ENCODE measurements at places on chromosomes 1 and 21.
A peak's percentile ranks its signal among the peaks of the same experiment; 100 is the strongest.

DNA sequence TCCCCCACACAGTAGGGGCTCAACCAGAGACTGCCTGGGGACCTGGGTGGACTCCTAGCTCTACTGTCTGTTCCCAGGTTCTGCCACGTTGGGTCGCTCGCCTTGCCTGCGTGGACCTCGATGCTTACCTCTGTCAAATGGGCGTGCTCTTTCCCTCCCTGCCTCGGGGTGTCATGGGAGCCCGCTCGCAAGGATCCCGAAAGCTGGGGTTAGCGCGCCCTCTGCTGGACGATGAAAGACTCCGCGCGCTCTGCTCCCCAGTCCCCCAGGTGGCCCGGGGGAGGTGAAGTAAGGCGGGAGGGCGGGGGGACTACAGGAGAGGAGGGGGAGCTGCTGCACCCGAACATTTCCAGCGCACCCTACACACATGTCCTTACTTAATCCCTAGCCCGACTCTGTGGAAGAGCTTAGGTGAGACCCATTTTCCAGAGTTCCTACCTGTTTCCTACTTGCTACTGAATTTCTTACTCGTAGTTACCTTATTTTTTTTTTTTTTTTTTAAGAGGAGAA, 2.3 kb upstream of the BSND start:
- H3K4me3 ChIP-seq = no peak overlapping the region
- no peaks in the 10 kb centered on the region for H3K4me1 ChIP-seq
- peak; percentile 83 for DNase-seq
- H3K27me3 ChIP-seq = no peaks in the 10 kb centered on the region
- H3K27ac ChIP-seq = no peak overlapping the region
- peaks cover 7% of the 10 kb centered on the region for H3K36me3 ChIP-seq

GRCh38 chr1:19310061-19310460, 1.9 kb downstream of the AKR7A2 start:
- no peak overlapping the region for H3K27ac ChIP-seq
- no peaks in the 10 kb centered on the region for H3K27me3 ChIP-seq
- H3K4me3 ChIP-seq = no peak overlapping the region

DNA sequence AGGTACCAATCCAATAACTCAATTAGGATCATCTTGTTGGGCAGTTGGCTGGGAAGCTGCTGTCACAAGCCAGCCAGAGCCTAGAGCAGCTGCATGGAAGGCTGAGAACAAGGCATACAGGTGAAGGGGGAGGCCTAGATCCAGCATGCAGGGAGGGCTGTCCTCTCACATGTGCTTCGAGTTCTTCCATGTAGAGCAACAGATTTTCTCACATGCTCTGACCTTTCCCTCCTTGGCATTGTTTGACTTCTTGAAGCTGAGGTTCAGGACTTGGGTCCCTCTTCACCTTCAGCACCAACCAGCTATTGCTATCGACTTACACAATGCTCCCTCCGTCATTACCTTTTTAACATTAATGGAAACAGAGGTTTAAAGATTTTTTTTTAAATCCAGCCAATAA, 257.7 kb downstream of the ATG4C start:
- no peak overlapping the region for H3K4me3 ChIP-seq
- no peaks in the 10 kb centered on the region for H3K36me3 ChIP-seq
- no peak for DNase-seq
- no peaks in the 10 kb centered on the region for H3K27me3 ChIP-seq
- no peak overlapping the region for H3K27ac ChIP-seq
- H3K4me1 ChIP-seq = no peaks in the 10 kb centered on the region

- H3K27me3 ChIP-seq = no peaks in the 10 kb centered on the region
- H3K36me3 ChIP-seq = no peaks in the 10 kb centered on the region
- no peak overlapping the region for H3K27ac ChIP-seq
- DNase-seq = peak; percentile 28
- no peaks in the 10 kb centered on the region for H3K4me1 ChIP-seq
These were observed 166.3 kb downstream of the TBX15 start for GRCh38 chr1:118821801-118822200.

GRCh38 chr1:115594600-115594999, 47.2 kb upstream of the VANGL1 start:
- H3K27ac ChIP-seq = no peak overlapping the region
- no peaks in the 10 kb centered on the region for H3K27me3 ChIP-seq
- H3K4me1 ChIP-seq = peaks cover 4% of the 10 kb centered on the region
- H3K36me3 ChIP-seq = no peaks in the 10 kb centered on the region
- no peak for DNase-seq

DNA sequence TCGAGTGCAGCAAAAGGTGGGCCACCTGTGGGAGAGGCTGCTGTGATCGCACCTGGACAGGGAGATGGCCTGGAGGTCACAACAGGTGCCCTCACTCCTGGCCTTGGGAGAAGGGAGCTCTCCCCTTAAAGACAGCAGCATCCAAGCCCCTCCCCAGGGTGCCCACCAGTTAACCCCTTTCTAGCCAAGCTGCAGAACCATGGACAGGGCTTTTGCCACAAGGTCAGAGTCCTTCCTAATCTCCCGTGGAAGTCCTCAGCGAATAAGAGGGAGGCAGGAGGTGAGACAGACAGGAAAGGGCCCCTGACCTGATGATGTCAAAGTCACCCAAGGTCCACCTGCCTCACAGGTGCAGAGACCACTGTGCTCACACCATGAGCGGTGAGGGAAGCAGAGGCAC, 1.7 kb downstream of the CNTN2 start:
- H3K36me3 ChIP-seq = no peaks in the 10 kb centered on the region
- no peak for DNase-seq
- H3K27me3 ChIP-seq = peaks cover 77% of the 10 kb centered on the region
- peaks cover 13% of the 10 kb centered on the region for H3K4me1 ChIP-seq
- no peak overlapping the region for H3K4me3 ChIP-seq

GRCh38 chr1:226324479-226324878, 15.5 kb upstream of the LIN9 start:
- H3K27ac ChIP-seq = no peak overlapping the region
- H3K4me1 ChIP-seq = no peaks in the 10 kb centered on the region

DNA sequence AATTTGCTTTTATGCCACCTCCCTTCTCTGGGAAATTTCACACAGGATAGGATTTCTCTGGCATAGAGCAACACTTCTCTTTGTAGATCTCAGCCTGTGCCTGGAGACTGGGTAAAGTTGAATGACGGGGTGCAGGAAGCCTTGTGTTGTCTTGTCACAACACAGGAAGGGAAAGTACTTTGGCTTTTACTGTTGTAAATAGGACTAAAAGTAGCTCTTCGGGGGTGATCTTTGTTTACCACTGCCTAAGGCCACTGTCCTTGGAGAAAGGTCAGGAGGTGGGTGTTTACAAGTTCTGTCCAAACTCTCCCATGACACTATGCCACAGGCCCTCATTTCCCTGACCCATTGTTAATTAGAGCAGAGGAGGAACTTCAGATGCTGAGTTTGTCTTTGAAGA, 139.7 kb downstream of the FGGY start:
- H3K4me1 ChIP-seq = no peaks in the 10 kb centered on the region
- DNase-seq = no peak
- H3K27me3 ChIP-seq = no peaks in the 10 kb centered on the region
- H3K27ac ChIP-seq = no peak overlapping the region
- H3K4me3 ChIP-seq = no peak overlapping the region
- no peaks in the 10 kb centered on the region for H3K36me3 ChIP-seq

DNA sequence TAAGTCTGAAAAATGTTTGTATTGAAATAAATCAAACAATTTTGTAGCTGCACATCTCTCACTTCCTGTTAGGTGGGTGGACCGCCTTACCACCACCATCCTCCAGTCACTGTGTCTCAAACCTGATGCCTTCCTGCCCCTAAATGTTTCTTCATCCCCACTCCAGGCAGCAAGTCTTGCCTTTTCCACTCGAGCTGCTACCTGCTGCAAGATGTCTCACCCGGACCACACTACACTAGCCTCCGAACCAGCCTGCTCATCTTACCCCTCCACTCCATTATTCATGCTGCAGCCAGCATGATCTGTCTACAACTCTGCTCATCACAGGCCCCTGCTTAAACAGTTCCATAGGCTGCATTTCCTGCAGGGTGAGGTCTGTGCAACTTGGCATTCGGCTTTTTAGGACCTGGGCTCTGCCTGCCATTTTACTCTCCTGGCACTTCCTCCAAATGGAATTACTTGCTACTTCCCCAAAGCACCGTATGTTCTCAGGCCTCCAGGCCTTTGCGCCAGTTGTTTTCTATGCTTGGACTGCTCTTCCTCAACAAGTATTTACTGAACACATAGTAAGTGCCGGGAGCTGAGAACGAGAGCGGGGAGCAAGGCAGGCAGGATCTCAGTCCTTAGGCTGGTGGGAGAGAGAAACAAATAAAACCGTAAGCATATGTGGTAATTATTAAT, 5.2 kb upstream of the SF3A3 start:
- peaks cover 54% of the 10 kb centered on the region for H3K4me1 ChIP-seq
- peak overlapping the region; percentile 67 for H3K4me3 ChIP-seq
- no peak for DNase-seq
- H3K27me3 ChIP-seq = no peaks in the 10 kb centered on the region

DNA sequence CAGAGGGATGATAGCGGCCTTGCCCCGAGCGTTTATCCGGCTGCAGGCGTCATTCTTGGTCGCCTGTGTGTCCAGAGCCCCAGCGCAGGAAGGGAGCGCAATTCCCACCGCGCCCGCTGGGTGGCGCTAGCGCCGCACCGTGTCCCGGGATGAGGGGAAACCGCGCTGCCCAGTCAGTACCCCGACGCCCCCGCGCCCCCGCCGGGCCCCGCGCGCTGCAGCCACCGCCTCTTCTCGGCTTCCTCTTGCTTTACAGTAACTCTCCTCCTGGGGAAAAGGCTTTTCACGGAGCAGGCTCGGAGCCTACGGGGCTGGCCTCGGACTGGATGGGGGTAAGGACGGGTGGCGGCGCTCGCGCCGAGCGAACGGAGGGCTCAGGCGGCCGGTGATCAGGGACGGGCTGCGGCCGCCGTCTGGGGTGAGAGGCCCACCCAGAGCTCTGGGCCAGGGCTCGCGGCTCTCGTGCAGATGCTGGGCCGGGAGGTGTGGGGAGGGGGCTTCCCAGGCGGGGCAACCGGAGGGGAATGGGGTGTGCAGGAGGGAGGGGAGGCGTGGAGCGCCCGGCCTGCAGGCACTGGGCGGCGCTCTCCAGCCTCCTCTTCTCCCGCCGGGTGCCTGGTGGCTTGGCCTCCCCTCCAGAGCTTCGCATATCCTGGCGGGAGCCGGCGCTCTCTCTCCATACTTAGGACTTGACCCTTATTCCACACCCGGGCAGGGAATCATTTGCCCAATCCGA, 29.8 kb downstream of the TEX35 start:
- peak overlapping the region; percentile 67 for H3K4me3 ChIP-seq
- H3K4me1 ChIP-seq = no peaks in the 10 kb centered on the region
- no peaks in the 10 kb centered on the region for H3K27me3 ChIP-seq
- peak overlapping the region; percentile 58 for H3K27ac ChIP-seq

DNA sequence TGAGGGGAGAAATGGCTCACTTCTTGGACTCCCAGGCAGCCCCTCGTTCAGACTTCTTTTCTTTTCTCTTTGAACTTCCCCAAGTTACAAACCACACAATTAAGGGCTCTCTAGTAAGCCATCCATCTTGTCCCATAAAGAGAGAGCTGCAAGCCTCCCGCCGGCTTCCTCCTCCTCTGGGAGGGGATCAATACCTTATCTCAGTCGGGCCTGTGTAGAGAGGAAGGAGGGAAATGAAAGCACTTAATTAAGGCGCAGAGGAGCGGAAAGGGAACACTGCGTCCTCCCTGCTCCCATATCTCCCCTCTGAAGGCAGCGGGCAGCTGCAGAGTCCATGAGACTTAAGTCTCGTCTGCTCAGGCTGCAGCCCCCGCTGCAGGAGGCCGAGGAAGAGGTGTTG, 112.6 kb upstream of the CSF3R start:
- DNase-seq = no peak
- no peak overlapping the region for H3K4me3 ChIP-seq
- no peaks in the 10 kb centered on the region for H3K27me3 ChIP-seq
- no peaks in the 10 kb centered on the region for H3K4me1 ChIP-seq

GRCh38 chr1:194654956-194655355, 1468.5 kb upstream of the B3GALT2 start:
- no peak overlapping the region for H3K27ac ChIP-seq
- DNase-seq = no peak

- no peaks in the 10 kb centered on the region for H3K36me3 ChIP-seq
- no peak for DNase-seq
- no peaks in the 10 kb centered on the region for H3K4me1 ChIP-seq
- no peaks in the 10 kb centered on the region for H3K27me3 ChIP-seq
These were observed 284.1 kb upstream of the BEND5 start for GRCh38 chr1:49060766-49061165.

- H3K4me1 ChIP-seq = no peaks in the 10 kb centered on the region
- no peak overlapping the region for H3K27ac ChIP-seq
- no peak for DNase-seq
- peaks cover 25% of the 10 kb centered on the region for H3K36me3 ChIP-seq
- no peaks in the 10 kb centered on the region for H3K27me3 ChIP-seq
These were observed 16.3 kb downstream of the NTPCR start for GRCh38 chr1:232966663-232967062.

GRCh38 chr1:67517046-67517445, 86.8 kb upstream of the SERBP1 start:
- H3K4me3 ChIP-seq = no peak overlapping the region
- no peak for DNase-seq

DNA sequence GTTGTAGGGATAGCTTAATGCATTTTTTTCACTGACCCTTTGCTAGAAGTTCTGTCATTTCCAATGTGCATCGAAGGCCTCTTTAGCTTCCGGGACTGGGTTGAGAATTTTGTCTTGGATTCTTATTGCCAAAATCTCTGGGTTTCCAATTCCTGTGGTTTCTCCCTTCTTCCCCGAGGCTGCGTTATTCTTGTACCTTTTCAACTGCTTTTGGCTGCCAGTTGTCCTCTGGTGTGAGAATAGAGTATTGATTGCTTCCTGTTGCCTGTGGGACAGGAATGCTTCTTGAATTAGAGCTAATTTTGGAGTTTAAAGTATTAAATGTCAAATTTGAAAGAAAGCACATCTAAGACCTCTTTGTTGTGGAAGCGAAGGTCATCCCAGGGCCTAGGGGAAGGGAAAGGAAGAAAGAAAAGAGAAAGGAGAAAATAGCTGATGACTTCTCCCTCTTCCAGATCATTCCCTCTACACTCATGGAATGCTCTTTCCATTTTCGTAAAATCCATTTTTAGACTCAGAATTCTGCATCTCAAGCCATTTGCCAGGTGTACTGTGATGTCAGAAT, 21.1 kb downstream of the HUNK start:
- no peak overlapping the region for H3K27ac ChIP-seq
- H3K36me3 ChIP-seq = no peaks in the 10 kb centered on the region
- peaks cover 6% of the 10 kb centered on the region for H3K27me3 ChIP-seq
- DNase-seq = no peak
- H3K4me3 ChIP-seq = no peak overlapping the region
- H3K4me1 ChIP-seq = no peaks in the 10 kb centered on the region

GRCh38 chr1:215146240-215146975, 63.9 kb downstream of the KCNK2 start:
- no peak overlapping the region for H3K4me3 ChIP-seq
- no peaks in the 10 kb centered on the region for H3K36me3 ChIP-seq
- H3K27ac ChIP-seq = no peak overlapping the region
- no peak for DNase-seq
- no peaks in the 10 kb centered on the region for H3K27me3 ChIP-seq

GRCh38 chr1:77014073-77014788, 147.0 kb downstream of the ST6GALNAC5 start:
- no peaks in the 10 kb centered on the region for H3K27me3 ChIP-seq
- no peak for DNase-seq
- H3K4me1 ChIP-seq = no peaks in the 10 kb centered on the region

GRCh38 chr1:162886705-162887104, 25.7 kb upstream of the CCDC190 start:
- no peak for DNase-seq
- H3K4me3 ChIP-seq = no peak overlapping the region
- H3K27me3 ChIP-seq = no peaks in the 10 kb centered on the region
- no peak overlapping the region for H3K27ac ChIP-seq
- H3K4me1 ChIP-seq = no peaks in the 10 kb centered on the region

- H3K27me3 ChIP-seq = no peaks in the 10 kb centered on the region
- no peaks in the 10 kb centered on the region for H3K4me1 ChIP-seq
- no peak for DNase-seq
These were observed 6.9 kb downstream of the PYCR2 start for GRCh38 chr1:225917101-225917500.
